ENCODE measurements at places on chromosomes 13 and 19.

DNA sequence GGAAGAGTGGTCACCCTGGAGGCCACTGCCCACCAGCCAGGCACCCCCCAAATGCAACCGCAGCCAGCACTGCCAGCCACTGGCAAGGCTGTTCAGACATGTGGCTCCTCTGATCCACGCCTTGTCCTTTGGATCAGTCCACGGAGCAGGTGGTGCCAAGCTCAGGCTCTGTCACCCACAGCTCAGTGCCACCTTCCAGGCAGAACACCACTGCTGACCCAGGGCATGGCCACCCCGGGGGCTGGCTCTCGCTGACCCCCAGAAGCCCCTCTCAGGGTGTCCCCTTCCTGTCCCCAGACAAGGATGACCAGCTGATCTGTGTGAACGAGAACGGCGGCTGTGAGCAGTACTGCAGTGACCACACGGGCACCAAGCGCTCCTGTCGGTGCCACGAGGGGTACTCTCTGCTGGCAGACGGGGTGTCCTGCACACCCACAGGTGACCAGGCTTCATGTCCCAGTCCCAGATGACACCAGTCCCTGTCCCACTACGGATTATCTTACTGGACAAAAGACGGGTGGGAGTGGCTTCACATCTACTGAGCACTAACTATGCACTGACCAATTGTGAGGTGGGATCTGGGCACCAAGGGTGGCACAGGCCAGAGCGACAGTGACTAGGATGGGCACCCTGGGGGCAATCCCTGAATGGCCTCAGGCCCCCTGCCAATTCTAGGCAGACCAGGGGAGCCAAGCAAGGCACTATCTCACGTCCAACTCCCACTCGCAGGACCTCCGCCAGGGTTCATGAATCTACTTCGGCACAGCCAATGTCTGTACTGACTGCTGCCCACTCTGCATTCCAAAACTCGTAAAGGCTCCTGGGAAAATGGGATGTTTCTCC lies 7.0 kb upstream of the F10 start:
- DNase-seq = no peak

GRCh38 chr19:27779954-27780353 lies 1433.0 kb downstream of the UQCRFS1 start:
- DNase-seq = no peak

- DNase-seq = peak; percentile 4
These were observed 509.9 kb upstream of the GPC6 start for GRCh38 chr13:92716749-92717148.

DNA sequence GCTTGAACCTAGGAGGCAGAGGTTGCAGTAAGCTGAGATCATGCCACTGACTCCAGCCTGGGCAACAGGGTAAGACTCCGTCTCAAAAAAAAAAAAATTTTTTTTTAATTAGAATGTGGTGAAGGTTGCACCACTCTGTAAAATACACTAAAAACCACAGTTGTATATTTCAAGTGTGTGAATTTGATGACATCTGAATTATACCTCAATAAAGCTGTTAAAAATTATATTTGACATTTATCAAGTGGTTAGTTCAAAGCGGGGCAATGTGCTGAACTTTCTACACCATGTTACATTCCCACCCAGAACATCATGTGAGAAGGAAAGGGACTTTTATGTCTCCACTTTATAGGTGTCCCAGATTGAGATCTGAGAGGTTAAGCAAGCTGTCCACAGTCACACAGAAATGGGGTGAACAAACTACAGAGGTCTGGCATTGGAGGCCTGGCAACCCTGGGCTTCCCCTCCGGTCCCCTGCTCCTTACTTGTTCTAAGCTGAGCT lies 5.9 kb upstream of the S1PR5 start:
- no peak for DNase-seq

- DNase-seq = no peak
These were observed 2.0 kb downstream of the ZBTB7A start for GRCh38 chr19:4064496-4065260.

- DNase-seq = no peak
These were observed 256.1 kb downstream of the FOXO1 start for GRCh38 chr13:40410315-40410714.

GRCh38 chr19:399370-399769 lies 9.6 kb downstream of the C2CD4C start:
- no peak for DNase-seq

- no peak for DNase-seq
These were observed 369.2 kb downstream of the PCDH9 start for GRCh38 chr13:66860878-66861417.

DNA sequence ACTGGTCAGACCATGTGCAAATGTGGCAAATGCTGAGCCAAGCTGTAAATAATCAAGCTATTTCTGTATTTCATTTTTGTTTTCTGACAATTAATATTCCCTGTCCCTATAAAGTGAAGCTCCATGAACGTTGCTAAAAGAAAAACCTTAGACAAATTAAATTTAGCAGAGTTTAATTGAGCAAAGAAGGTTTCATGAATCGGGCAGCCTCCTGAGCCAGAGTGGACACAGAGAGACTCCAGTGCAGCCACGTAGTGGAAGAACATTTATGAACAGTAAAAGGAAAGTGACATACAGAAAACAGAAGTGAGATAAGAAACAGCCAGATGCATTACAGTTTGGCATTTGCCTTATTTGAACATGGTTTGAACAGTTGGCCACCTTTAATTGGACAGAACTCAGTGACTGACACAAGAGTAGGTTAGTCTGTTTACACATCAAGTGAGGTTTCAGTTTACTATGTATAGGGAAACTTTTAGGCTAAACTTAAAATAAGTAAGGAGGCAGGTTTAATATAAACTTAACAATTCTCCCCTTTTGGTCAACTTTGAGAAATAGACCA lies 69.7 kb downstream of the UFM1 start:
- DNase-seq = no peak

DNA sequence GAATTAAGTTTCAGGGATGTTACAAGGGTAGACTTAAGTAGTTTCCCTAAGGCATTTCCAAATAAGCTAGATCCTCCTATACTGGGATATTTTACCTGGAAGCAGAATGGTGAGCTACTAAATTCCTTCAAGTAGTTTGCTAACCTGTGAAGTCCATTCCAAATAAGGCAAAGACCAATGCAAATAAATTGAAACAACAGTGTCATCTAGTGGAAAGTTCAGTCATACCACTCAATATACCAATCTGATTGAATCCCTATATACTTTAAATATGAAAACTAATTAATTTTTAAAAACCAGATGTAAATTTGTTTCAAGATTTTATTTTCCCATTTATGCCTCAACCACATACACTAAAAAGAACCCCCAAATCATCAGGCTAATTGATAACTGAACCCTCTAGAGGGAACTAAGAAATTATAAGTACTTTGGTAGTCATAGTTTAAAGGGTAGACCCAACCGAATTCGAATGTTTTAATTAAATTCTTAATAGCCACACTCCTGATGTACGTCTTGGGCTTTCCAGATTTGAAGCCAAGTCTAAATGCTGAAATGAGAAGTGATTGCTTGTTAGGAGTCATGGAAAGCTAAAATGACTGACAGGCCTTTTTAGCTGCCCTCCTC lies 223.7 kb downstream of the TBC1D4 start:
- DNase-seq = peak; percentile 65

DNA sequence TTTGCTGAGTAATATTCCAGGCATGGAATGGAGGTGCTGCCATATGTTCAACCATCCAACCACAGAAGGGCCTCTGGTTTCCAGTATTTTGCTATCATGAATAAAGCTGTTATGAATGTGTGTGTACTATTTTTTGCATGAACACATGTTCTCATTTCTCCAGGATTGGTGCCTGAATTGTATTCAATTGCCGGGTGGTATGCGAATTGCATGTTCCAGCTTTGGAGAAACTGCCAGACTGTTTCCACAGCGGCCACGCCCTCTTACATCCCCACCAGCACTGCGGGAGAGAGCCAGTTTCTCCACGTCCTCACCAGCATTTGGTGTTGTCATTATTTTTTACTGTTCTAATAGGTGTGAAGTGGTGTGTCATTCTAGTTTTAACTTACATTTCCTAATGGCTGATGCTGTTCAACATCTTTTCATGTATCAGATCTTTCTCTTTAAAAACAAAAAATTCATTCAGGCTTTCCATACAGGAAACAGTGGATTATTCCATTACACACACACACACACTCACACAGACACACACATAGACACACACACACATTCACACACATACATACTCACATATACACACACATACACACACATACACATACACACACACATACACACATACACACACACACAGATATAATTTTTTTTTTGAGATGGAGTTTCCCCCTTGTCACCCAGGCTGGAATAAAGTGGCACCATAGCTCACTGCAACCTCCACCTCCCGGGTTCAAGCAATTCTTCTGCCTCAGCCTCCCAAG lies 154.1 kb downstream of the PTPRS start:
- DNase-seq = peak; percentile 3

GRCh38 chr19:19460761-19461265 lies 54.5 kb downstream of the TSSK6 start:
- DNase-seq = no peak

- DNase-seq = peak; percentile 30
These were observed 190.9 kb upstream of the KLF12 start for GRCh38 chr13:74325106-74325505.

- DNase-seq = no peak
These were observed 1.2 kb upstream of the KLF16 start for GRCh38 chr19:1864480-1865171.

DNA sequence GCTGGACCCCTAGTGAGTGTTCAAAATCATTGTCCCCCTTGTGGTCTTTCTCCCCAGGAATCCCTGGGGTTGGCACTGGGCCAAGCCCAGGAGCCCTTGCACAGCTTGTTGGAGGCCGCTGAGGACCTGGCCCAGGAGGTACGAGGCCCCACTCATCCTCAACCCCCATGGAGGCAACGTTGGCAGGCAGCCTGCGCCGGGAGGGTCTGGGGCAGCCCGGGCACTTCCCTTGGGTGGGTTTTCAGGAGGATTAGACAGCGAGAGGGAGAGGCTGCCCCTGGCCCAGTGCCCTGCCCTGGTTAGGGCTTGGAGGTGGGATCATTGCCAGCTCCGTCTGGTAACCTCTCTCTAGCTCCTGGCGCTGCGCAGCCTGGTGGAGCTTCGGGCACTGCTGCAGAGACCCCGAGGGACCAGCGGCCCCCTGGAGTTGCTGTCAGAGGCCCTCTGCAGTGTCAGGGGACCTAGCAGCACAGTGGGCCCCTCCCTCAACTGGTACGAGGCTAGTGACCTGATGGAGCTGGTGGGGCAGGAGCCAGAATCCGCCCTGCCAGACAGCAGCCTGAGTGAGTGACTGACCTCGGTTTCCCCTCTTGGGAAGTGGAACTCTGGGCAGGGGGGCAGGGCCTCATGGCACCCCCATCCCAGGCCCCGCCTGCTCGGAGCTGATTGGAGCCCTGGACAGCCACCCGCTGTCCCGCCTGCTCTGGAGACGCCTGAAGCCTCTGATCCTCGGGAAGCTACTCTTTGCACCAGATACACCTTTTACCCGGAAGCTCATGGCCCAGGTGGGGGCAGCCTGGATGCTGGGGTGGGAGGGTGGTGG lies 3.0 kb downstream of the ABCA7 start:
- no peak for DNase-seq

- DNase-seq = no peak
These were observed 15.8 kb downstream of the SLC25A42 start for GRCh38 chr19:19079571-19079970.

DNA sequence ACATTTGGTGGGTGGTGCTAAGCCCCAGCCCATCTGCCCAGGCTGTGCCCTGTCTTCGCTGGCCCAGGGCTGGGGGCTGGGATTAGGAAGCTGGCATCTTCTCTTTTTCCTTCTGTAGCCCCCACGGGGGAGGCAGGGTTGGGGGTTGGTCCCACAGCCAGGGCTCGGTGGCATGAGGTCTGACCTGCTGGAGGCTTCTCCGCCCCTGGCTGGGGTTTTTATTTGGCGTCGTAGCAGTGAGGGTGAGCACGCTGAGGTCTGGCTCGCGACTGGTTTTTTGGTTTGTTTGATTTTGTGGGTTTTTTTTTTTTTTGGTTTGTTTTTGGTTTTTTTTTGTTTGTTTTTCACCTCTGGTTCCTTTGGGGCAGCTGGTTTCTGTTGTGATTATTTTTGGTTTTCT lies 14.7 kb downstream of the ZNF574 start:
- no peak for DNase-seq

DNA sequence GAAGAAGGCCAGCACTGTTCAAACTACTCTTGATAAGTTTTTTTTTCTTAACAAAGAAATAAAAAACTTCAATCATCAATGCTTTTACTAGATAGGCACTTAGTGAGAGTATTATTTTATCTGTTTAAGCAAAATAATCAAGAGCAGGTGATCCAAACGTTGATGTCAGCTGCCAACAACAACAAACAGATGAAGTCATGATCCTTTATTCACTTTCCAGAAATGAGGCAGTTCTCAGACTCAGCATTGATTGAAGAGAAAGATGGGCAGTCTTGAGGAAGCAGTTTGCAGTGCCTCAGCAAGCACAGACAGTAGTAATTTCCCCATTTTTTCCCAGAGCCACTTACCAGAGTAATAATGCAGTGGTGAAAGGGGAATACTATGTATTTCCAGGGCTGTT lies 38.4 kb upstream of the CSNK1A1L start:
- DNase-seq = no peak

GRCh38 chr19:42295831-42296525 lies 6.0 kb upstream of the PRR19 start:
- peak; percentile 64 for DNase-seq

- DNase-seq = no peak
These were observed 174.6 kb downstream of the ITGBL1 start for GRCh38 chr13:101626925-101627555.

- DNase-seq = no peak
These were observed 60.3 kb downstream of the CCDC70 start for GRCh38 chr13:51921790-51922740.

DNA sequence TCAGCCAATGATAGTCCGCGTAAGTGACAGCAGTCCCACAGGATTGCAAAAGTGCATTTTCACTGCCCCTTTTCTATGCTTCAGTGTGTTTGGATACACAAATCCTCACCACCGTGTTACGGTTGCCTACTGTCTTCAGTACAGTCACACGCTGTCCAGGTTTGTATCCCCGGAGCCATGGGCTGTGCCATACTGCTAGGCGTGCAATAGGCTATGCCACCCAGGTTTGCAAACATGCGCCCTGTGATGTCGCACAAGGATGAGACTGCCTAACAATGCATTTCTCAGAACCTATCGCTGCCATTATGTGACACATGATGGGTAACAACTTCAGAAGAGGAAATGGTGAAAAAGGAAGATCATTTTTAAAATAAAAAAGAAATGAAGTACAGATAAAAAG lies 16.8 kb upstream of the ADPRHL1 start:
- DNase-seq = no peak

DNA sequence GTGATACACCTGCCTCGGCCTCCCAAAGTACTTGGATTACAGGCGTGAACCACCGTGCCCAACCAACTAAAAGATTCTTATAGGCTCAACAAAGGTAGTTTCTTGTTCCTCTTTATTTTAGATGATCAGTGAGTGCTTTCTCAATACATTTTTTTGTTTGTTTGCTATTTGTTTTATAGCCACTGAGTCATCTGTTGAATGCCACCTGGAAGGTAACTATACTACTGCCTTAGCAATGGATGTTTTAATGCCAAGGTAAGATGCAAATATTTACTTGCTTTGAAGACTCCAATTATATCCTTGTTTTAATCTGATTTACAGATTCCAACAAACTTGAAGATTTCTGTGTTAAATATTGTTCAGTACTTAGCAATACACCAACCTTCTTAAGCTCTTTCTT lies 2807.4 kb upstream of the PCDH20 start:
- no peak for DNase-seq

Data from bronchial epithelial cell (primary cell).